ENCODE measurements at places on chromosomes 7 and 10.

DNA sequence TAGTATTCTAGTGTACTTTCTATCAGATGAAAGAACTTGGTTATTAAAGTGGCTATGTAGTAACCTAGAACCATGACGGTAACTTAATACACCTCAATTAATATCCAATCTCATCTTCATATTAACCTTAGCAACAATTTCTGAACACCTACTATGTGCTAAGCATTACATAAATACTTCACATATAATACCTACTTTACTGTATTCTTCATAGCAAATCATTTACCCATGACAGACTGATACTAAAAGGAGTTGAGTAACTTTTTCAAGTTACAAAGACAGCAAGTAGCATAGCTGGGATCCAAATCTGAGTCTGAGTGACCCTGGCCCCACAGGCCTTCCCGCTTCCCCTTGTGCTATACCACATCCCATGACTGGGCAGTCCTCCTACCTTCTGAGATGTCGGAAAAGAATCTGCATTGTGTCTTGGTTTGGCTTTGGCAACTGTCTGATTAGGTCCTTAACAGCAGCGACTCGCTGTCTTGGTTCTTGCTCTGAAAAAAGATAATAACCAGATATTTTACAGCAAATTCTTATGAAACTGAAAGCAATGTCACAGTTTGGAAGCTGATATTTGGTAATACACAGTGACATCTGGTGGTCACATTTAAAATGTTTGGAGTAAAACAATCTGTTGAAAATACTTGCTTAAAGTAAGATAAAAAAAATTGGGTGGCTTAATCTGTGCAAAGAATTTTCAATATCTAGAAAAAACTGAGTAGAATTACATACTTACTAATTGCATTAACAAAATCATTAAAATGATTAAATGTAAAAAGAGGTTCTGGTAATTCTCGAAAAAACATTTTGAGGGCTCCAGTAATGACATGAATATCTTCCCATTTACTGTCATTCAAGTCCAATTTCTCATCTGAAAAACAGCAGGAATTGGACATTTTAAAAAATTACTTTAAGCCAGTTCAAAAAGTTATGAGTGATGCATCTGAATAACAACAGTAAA, 120.1 kb downstream of the ARHGAP12 start:
- DNase-seq = no peak

DNA sequence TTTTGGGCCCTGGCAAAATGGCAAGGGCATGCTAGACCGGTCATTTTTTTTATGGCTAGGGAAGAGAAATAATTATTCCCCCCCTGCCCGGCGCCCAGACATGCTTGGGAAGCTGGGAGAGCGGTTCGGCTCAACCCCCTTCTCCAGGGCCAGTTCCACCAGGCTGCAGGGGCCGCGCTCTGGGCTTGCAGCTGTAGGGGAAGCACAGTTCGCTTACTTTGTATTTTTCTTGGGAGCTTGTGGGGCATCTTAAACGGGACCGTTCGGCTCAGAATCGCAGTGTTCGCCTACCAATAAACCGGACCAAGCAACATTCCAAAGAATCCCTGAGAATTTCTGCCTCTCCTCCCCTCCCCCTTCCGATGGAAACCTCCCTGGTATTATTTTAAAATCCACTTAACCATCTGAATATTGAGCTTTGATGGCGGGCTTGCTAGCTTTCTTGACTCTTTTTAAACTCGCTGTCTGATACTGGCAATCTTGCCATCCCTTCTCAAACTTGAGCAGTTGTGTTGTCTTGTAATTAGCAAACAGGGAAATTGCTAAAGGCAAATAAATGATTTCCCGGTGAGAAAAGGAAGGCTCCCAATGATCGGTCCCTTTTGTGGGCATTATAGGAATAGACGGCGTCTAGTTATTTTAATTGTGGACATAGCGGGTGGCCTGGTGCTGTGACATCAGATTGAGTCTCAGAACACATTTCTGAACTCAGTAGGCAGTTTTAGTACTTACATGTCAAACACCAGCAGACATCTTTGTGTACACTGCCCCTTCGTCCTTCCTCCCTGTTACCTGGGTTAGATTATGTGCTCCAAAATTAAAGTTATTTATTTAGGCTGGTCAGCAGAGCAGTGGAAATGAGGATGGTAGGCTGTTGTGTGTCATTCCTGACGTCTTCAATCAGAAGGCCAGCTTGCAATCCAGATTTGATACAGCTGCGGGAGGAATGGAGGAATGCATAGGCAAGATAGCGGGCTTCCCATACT, 3.4 kb downstream of the TCF7L2 start:
- no peak for DNase-seq

- no peak for DNase-seq
Measured at GRCh38 chr10:49375611-49376010, 20.3 kb downstream of the DRGX start.

DNA sequence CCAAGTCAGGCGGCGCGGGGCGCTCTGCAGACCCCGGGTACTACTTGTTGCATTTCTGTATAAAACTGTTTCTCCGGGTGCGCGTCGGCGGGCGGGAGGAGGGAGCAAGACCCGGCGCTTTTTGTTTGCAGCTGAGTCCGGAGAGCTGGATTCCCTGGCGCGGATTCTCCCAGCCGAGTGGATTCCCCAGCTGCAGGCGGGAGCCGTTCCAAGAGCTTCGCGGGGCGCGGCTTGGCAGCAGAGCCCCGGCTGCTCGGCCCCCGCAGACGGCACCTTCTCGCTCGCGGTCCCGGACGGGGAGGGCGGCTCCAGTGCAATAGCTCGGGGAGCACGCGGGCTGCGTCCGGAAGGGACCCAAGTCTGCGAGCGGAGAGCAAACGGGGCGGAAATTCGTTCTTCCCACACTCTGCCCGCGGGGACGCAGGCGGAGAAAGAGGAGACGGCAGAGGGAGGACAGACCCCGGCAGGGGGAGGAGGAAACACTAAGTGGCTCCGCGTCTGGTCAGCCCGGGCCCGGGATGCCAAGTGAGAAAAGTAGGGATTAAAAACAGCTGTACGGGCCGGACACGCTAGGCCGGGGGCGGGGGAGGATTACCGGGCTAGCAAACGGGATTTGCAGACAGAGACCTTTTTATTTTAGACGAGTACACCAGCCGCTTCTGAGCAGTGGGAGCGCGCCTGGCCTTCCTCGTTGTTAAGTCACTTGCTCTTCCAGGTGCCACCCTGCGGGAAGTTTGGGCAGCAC, at the start of gene TRIL:
Gene TRIL, minus strand, starts transcription at position 96 of the 745 bp plus-strand sequence. CDS start 284 bp downstream, outside the sequence.
- peak; percentile 31 for DNase-seq

DNA sequence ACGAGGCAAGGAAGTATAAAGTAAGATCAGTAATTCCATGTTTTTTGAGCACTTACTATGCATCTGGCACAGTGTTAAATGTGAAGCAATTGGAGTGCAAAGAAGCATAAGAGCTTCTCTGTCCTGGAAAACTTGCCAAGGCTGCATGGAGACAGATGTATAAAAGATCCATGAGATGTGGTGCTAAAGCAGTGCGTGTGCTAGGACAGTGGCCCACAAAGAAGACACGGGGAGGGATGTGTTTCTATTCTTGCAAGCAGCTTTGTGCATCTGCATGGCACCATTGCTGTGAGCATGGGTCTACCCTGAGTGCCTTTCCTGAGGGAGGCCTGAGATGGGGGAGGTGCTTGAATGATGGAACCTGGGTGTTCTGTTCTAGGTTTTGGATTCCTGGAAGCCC, 5.1 kb upstream of the CDHR3 start:
- peak; percentile 33 for DNase-seq

- DNase-seq = no peak
Measured at GRCh38 chr7:129604713-129605437, 6.6 kb upstream of the NRF1 start.

DNA sequence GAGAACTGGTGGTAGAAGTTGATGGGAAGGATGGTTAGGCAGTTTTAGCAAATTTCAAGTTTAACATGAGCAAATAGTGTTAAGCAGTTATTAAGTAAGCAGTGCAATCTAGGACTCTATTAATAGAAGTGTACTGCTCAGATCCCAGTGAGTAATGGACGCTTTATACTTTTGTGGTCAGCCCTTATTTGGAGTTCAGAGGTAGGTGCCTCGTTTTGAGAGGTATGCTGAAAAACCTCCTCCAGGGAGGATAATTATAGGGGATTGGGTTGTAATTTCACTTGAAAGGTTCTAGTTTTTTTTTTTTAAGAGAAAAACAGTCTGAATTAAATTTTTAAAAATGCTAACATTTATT, 33.5 kb upstream of the CCDC7 start:
- no peak for DNase-seq

DNA sequence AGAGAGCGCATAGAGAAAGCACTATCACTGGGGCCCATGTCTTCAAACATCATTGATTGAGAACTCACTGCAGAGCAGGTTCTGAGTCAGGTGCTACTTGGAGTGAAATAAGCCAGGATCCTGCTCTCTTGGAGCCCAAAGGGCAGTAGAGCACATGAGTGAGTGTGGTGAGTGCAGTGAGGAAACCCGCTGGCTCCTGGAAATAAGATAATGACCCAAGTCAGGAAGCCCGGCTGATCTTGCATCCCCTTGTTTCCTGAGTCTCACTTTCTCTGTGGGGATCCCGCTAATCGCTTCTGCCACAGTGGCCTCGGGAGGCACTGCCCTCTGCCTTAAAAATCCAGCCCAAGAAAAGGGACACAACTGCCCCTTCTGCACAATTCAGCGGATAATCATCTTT, 7.1 kb upstream of the FAM107B start:
- no peak for DNase-seq

DNA sequence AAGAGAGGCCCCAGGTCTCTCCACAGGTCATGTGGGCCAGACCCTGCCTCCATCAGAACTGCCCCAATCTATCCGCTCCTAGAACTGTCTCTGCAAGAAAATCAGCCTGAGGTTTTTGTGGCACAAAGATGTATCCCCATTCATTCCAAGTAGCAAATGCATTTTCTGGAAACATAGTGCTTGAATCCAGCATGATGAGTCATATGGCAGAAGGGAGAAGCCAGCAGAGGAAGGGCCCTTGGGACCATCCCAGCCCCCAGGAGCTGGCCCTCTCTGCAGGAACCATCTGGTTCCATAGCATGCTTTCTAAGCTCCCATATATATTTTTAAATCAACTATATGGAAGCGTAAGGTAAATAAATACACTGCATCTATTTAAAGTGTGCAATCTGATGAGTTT, 563.2 kb downstream of the GALNT17 start:
- no peak for DNase-seq

DNA sequence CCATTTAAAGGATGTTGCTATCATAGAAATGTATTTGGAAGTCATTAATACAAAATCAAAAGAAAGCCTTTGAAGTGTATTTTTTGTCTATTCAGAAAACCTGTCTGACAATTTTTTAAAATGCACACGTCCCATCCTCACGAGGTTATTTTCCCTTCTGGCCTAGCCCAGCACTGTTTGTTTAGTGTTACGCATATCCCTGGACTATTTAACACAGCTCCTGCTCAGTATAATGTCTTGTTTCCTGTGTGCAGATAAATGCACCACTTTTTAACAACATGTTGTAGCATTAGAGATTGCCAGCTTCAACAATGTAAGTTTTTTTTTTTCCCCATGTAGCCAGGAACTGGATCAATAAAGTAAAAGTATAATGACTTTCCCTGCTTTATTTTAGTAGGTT, 102.6 kb upstream of the SFMBT2 start:
- DNase-seq = no peak

GRCh38 chr7:415646-416525, 103.8 kb downstream of the PDGFA start:
- DNase-seq = no peak

- DNase-seq = no peak
Measured at GRCh38 chr10:60454336-60454735, 64.7 kb upstream of the ANK3 start.

- peak; percentile 54 for DNase-seq
Measured at GRCh38 chr10:81872206-81872862, 2.7 kb upstream of the NRG3 start.

- DNase-seq = no peak
Measured at GRCh38 chr7:159094023-159094740, 50.5 kb downstream of the VIPR2 start.

- no peak for DNase-seq
Measured at GRCh38 chr7:141571059-141571458, 19.8 kb downstream of the AGK start.

DNA sequence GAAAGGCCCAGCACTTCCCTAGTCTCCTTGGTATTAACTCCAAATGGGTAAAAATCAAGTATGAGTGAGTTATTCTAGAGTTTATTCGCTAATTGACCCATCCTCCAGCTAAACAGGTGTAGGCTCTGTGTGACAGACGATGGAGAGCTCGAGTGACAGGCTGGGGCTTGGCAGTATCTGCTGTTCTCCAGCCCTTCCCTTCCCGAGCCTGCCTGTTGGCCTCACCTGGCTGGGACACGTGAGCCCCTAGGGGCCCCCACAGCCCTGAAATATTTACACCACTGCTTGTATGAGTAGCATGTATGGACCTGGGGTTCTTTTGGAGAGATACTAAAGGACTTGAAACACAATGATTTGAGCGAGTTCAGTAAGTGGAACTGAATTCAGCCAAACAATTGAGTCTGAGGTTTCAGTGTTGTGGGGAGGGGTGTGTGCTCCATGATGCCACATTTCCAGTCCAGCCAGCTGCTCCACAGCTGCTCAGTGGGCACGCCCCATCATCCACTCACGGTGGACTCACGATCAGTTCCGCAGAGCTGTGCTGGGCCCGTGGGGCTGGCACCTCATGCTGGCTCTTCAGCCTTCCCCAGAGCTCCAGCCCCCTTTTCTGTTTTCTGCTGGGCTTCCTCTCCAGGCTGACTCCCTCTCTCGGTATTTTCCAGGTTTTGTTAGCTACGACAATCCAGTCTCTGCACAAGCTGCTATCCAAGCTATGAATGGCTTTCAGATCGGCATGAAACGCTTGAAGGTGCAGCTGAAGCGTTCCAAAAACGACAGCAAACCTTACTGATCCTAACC, 283.0 kb downstream of the USP6NL start:
- DNase-seq = no peak

DNA sequence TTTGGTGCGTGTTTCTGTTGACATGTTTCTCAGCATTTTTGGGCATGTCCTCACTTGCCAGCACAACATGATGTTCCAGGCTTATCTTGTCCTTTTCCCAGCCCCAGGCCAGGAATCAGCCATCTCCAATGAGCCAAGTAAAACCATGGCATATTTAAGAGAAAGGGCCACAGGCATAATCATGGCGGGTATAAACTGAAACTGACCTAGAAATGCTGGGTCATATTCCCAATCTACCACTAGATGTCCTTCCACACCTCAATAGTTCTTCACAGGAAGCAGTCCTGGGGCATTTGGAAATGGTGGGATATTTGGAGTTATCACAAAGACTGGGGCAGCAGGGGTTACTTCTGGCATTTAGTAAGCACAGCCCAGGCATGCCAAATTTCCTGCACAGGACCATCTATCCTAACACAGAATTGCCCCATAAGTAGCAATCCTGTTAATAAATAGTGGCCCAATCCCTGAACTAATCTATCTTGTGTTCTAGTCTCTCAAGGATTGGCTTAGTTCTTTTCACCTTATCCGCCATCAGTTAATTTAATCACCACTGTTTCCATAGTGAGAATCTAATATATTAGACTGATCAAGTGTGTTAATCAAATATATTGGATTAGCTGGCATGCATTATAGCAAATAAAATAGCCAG, 101.6 kb downstream of the NPSR1 start:
- DNase-seq = no peak

GRCh38 chr10:78762086-78762630, 306.6 kb upstream of the ZMIZ1 start:
- no peak for DNase-seq

All from occipital lobe (tissue), 3 donors.